ENCODE measurements at places on chromosomes 5 and 9.

DNA sequence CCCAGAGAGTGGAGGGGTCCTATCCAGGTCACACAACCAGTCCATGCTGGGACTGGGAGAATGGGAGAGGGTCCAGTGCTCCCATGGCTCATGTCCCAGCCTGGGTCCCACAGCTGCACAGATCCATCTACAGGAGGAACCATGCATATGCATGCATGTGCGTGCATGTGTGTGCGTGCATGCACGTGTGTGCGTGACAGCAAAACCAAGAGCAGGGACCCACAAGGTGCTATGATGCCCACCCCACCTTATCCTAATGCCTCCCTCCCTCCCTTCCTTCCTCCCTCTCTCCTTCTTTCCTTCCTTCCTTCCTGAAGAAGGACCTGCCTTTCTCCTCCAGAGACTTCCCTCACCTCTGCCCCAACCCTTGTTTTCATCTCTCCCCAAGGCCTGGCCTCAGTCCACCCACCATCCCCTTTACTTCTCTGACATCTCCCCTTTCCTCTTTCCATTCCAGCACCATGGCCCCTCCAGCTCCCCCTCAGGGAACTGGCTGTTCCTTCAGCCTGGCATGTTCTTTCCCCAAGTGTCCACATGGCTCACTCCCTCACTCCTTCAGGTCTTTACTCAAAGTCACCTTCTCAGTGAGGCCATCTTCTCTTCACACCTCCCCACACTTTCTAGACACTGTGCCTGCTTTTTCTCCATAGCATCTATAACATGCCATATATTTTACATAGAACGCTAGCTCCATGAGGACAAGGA lies 21.8 kb downstream of the AQP7 start:
- DNase-seq = no peak

- DNase-seq = no peak
Measured at GRCh38 chr5:142500227-142500905, 175.5 kb upstream of the SPRY4 start.

DNA sequence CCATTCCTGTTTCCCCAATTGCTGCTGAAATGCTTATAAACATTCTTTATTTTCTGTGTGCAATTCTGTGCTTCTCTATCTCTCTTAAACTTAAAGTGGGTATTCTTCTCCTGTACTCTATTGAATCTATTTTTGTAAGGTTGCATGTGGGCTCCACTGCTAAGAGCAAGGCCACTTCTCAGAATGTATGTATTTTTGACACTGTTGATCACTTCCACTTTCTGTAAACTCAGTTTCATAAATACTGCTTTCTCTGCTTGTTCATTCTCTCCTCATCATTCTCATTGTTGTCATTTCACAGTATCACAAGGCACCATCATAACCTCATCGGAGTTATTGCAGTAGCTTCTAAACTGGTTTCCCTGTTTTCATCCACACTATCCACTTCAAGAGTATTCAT lies 483.0 kb upstream of the CDH18 start:
- no peak for DNase-seq

DNA sequence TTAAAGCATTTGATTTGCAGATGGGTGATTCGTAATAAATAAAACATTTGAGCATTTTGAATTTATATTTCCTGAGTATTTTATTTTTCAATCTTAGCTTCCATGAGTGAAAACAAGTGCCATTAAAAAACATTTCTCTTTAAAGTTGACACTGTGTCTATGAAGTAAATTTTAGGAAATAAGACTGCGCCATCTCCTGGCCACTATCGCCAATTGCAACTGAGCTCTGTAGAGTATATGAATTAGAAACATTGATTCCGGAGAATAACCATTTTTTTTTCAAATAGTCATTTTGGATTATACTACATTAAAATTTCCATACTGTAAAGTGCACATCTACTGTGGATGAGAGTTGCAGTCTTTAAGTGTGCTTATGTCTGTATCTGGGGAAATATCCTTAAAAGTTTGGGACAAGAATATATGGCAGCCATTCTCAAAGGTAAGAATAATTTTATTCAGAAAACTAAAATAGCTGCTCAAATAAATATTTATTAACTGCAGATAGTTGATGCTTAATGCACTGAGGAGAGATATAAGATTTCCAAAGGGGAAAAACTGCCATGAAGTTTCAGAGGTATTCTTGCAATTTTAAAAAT lies 5.9 kb downstream of the DMRTA1 start:
- DNase-seq = no peak

- no peak for DNase-seq
Measured at GRCh38 chr9:88965473-88965872, 25.8 kb upstream of the S1PR3 start.

DNA sequence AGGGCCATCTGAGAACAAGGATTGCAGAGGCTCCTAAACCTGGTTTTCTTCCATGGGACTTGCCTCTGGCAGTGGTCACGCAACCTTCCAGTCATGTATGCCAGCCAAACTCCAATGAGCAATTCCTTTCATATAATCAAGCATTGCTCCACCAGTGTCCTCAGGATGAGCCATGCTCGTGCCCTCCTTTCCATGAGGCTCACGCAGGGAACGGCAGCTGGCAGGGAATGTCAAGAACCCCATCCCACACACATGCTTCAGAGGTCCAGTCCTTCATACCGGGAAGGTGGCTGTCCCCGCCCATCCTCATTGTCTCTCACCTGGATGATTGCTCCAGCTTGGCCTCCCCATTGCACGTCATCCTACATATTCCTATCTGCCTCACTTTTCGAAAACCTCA lies 13.4 kb upstream of the ZBTB34 start:
- DNase-seq = no peak

DNA sequence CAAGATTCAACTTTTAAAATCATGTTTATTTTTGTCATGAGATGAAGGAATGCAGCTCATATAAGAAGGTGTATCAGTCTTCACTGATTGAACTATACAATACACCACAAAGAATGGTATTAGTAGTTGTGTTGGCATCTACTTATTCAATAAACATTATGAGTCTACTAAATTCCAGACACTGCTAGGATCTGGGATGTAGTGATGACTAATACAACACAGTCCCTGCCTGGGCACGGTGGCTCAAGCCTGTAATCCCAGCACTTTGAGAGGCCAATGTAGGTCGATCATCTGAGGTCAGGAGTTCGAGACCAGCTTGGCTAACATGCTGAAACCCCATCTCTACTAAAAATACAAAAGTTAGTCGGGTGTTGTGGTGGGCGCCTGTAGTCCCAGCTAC lies 171.4 kb upstream of the NFIB start:
- DNase-seq = no peak

- no peak for DNase-seq
Measured at GRCh38 chr5:51398875-51399642, 15.8 kb downstream of the ISL1 start.

DNA sequence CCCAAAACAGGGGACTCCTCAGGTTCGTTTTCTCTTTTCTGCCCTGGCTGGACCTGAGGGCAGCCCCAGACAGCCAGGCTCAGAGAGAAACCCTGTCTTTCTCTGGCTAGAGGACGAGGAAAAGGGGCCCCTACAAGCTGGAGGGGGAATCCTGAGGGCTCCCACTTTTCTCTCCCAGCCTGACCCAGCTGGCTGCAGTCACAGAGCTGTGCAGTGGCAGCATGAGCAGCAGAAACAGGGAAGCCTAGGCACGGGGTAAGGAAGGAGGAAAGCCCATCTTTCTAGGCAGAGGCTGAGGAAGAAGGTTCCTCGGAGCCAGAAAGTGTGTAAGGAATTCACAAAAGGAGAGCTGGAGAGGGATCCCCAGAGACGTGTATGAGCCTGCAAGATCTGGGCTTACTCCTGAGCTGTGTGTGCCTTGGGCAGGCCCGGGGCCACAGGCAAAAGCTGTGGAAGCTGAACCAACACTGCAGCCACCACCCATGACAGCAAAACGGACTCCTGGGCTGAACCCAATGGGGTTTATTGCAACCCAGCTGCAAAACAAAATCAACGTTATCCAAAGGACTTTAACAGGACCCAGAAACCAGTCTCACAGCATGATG lies 16.2 kb downstream of the CAMSAP1 start:
- no peak for DNase-seq

DNA sequence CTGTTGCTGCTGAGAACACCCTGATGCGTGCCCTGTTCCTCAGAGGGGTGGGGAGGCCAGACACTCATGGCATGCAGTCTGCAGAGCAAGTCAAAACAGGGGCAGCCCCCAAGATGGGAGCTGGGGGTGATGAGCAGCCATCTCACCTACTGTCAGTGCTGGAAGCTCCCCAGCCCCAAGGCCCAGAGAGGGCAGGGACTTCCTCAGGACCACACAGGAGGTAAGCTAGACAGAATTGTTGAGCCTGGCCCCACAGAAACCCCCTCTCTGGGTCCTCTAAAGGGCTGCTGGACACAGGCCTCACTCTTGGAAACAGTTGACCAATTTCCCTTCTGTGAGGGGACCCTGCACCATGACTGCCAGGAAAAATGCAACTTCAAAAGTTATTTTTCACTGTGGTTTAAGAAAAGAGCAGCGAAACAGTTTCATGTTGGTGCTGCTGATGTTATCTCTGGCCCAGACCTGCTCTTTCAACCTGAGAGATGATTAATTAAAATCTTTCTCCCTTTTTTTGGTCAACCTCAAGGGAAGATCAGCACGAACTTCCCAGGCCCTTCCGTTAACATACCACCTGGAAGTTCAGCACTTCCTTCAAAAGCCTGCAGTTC lies 9.6 kb downstream of the CSF2 start:
- no peak for DNase-seq

GRCh38 chr5:3661755-3662296 lies 66.2 kb downstream of the IRX1 start:
- no peak for DNase-seq

DNA sequence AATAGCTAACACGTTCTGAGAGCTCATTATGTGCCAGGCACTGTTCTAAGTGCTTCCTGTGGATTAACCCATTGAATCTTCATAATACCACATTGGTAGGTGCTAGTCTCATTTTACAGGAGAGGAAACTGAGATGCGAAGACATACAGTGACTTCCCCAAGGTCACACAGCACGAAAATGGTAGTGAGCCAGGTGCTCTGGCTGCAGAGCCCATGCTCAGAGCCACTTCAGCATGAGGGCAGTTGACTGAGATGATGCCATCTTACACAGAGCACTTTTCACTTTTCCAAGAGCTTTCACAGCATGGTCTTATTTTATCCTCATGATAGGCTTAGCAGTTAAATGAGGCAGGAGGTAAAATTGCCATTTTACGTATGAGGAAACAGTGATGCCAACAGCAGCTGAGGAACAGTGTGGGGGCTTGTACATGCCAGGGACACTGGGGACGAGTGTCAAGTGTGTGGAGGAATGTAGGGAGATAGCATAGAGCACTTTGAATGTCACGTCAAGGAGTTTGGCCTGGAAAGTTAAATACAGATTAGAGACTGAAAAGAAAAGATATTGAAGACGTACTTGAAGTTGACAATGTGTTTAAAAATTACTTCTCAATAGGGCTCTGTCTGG lies 180.0 kb downstream of the KIF4B start:
- no peak for DNase-seq

- DNase-seq = no peak
Measured at GRCh38 chr5:55219770-55220169, 7.3 kb downstream of the MCIDAS start.

- no peak for DNase-seq
Measured at GRCh38 chr5:32865475-32865874, 154.4 kb downstream of the NPR3 start.

GRCh38 chr9:33620738-33621439 lies 96.8 kb downstream of the ANKRD18B start:
- no peak for DNase-seq

DNA sequence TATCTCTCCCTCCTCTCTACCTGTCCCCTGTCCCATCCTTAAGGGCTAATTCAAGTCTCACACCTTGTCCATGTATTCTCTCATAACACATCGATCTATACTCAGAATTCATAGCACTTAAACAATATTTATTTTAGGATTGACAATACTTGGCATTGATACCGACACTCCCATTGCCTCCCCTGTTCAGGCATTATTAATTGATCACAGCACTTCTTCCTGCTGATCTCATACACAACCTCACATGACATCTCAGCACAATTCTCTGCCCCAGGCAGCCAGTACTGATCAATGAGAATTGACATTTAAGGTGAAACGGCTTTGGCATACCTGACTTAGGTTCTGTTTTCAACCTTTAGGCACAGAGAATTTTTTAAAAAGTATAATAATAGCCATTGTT lies 582.4 kb upstream of the BRINP1 start:
- no peak for DNase-seq

DNA sequence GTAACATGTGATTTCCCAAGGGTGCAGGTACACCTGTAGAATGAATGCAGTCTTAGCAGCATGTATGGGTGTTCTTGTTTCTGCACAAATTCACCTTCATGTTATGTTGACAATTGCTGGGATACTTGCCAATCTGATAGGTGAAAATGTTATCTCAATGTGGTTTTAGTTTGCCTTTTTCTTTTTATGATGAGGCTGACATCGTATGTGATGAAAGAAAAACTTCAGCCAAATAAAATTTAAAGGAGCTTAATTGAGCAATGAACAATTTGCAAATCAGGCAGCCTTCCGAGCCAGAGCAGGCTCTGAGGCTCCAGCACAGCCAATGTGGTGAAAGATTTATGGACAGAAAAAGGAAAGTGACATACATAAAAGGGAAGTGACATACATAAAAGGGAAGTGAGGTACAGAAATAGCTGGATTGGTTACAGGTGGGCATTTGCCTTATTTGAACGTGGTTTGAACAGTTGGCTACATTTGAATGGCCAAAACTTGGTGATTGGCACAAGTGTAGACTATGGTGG lies 10.5 kb downstream of the TAL2 start:
- DNase-seq = no peak

DNA sequence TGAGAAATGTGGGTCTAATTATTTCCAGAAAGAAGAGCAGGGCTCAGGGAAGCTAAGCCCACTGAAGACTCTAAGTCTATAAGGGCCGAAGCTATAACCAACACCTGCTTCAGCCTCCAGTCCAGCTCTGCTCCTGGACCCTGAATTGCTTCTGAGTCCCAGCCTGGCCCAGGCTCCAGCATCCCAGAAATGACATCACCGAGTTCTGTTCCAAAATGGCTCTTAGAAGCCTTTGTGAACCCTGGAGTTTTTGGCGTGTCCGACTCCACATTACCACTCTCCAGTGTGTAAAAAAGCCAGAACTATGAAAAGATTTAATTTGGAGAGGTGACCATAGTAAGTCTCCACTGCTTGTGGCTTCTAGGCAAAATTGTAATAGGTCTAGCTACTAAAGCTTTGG lies 289.9 kb downstream of the SLIT3 start:
- no peak for DNase-seq

GRCh38 chr9:38700695-38701094 lies 19.2 kb downstream of the FAM240B start:
- DNase-seq = no peak

DNA sequence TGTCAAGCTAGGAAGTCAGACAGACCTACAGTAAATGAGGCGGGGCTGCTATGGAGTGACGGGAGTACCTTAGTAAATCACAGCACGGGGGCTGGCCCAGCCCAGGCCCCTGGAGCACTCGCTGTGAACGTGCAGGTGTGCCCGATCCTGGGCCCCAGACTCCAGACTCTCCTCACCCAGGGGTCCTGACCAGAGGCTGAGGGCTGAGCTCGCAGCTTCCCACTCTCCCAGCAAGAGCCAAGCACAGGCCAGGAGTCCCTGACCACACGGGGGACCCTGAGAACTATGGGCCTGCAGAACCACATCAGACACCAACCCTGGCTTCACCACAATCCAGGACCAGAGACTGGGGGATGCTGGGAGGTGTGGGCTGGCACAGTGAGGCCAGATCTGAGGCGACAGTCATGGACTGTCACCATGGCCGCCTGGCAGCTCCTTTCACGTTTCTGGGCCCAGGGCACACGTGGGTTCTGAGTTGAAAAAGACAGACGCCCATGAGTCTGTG lies 73.4 kb downstream of the ADAMTS2 start:
- no peak for DNase-seq

Data from stimulated activated CD4-positive, alpha-beta T cell treated with anti-CD3 and anti-CD28 coated beads, Interleukin-12 subunit alpha, Interleukin-12 subunit beta, amount 100 ng/mL, for 48 hours (primary cell).